ENCODE measurements at places on chromosomes 5 and 9. TPM values are rescaled to one million over a fixed set of nuclear protein-coding genes. Genes with fewer than 3 reads are reported as not detected.

Gene INSYN2B
- not detected for total RNA-seq

- no peaks in the 10 kb centered on the region for H3K27me3 ChIP-seq
- no peak overlapping the region for H3K4me3 ChIP-seq
- peaks cover 5% of the 10 kb centered on the region for H3K36me3 ChIP-seq
- H3K4me1 ChIP-seq, result peaks cover 13% of the 10 kb centered on the region
- H3K27ac ChIP-seq, result no peak overlapping the region
Measured at GRCh38 chr5:74895906-74896305, 29.7 kb upstream of the FAM169A start.

Gene WNT8A
- not detected for total RNA-seq

- DNase-seq, result peak; percentile 58
- H3K27me3 ChIP-seq, result peaks cover 14% of the 10 kb centered on the region
- peaks cover 3% of the 10 kb centered on the region for H3K36me3 ChIP-seq
Measured at GRCh38 chr9:129568560-129569501, 52.1 kb downstream of the C9orf50 start.

- no peak overlapping the region for H3K27ac ChIP-seq
Measured at GRCh38 chr9:16213781-16214515, 656.5 kb downstream of the BNC2 start.

All from WTC11 (cell line).